NCI-H345 (cell line): ENCODE measurements at places on chromosomes 1 and 21.

- DNase-seq = no peak
Measured at GRCh38 chr1:207807326-207807689, 55.5 kb downstream of the CD46 start.

- DNase-seq = no peak
Measured at GRCh38 chr1:197899037-197899436, 3.4 kb upstream of the C1orf53 start.

- no peak for DNase-seq
Measured at GRCh38 chr1:243827206-243827605, 22.8 kb downstream of the AKT3 start.

GRCh38 chr1:61446531-61446991 lies 278.4 kb downstream of the TM2D1 start:
- no peak for DNase-seq

- no peak for DNase-seq
Measured at GRCh38 chr1:241762713-241763339, 85.2 kb upstream of the EXO1 start.

GRCh38 chr1:171833091-171833825 lies 8.0 kb upstream of the DNM3 start:
- no peak for DNase-seq

GRCh38 chr1:168206111-168206510 lies 19.7 kb upstream of the SFT2D2 start:
- DNase-seq = no peak

- peak; percentile 87 for DNase-seq
Measured at GRCh38 chr1:114105421-114105979, 48.2 kb downstream of the SYT6 start.

DNA sequence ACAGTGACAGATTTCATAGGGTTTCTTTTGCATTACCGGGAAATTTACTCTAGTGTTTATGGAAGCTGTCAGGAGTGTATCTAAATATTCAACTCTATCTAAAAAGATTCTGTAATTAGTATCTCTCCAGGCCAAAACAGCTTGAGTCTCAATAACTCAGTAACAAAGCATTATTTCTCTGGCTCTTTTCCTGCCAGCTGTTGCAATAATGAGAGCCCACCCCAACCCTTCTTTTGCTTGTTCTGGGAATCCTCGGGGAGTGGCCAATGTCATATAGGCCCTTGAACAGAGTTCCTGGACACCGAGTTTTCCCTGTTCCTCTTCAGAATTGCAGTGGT lies 120.1 kb upstream of the SGIP1 start:
- no peak for DNase-seq

GRCh38 chr1:230163719-230164118 lies 96.7 kb downstream of the GALNT2 start:
- DNase-seq = no peak

- DNase-seq = no peak
Measured at GRCh38 chr1:218475275-218475674, 130.1 kb downstream of the TGFB2 start.

GRCh38 chr1:228170666-228171065 lies 5.1 kb downstream of the IBA57 start:
- DNase-seq = no peak

DNA sequence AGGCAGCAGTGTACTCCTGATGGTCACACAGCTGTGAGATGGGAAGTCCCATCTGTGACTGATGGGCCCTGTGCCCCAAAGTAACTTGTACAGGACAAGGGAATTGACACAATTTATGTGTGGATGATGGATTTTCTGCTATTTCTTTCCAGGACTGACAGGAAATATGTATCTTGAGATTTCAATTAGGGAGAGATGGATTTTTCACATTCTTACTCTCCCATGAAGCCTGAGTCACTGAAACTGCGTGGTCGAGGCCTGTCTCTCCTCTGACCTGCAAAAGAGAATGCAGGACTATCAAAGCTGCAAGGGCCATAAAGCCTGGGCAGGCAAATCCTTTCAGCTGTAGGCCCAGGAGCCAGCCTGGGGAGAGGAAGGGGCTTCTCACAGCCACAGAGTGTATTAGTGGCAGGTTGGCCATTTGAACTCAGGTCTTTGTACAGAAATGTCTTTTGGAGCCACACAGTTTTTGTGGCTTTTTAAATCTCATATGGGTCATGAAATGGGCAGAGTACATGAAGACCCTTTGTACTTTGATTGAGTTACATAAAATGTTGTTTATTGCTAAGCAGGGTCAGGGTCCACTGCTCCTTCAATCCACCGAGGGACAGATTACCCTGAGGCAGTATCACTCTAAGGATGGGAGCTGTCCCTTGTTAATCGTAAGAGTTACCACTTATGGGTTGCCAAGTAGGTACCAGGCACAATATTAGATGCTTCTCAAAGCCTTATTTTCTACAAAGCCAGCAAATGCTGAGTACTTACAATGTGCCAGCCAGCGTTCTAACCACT lies 14.8 kb downstream of the ALX3 start:
- DNase-seq = no peak

GRCh38 chr1:89641781-89642180 lies 8.9 kb downstream of the LRRC8C start:
- no peak for DNase-seq

- DNase-seq = no peak
Measured at GRCh38 chr1:109133815-109134214, 19.9 kb downstream of the ELAPOR1 start.

DNA sequence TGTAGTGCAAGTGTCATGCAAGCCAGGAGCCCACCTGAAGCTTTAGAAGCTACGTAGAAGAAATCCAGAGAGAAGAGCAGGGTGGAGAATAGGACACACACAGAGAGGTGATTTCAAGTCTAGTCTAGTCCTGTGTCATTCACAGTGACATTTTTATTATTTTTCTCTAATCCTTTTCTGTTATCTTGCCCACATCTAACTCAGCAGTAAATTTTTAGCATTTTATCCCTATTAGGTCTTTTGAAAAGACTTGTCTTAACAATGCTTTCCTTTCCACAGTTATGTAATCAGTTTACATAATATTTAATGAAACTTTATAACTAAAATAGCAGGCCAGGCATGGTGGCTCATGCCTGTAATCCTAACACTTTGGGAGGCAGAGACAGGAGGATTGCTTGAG lies 198.6 kb downstream of the ADGRL2 start:
- no peak for DNase-seq

DNA sequence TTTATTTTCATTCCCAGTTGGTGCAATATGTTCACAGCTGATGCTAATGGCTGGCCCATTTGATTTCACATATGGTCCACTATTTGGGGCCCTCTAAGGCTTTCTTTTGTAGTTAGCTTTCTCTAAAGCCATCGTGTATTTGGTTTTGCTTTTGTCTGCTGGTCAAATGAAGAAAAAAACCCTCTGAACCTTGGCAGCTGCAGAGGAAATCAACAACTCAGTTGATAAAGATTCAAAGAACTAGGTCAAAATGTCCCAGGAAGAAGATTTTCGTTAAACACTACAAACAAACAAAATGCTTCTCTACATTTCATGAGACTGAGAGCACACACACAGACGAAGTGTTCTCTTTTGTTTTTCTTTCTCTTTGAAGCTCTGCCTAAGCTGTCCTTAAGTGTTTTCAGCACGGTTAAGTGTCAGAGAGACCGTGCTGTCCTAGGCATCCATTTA lies 655.0 kb downstream of the RWDD3 start:
- DNase-seq = peak; percentile 9
